ENCODE measurements at places on chromosomes 5 and 9.

GRCh38 chr5:94711785-94712184, 93.3 kb downstream of the SLF1 start:
- no peak for DNase-seq

GRCh38 chr9:96495341-96495740, 45.4 kb downstream of the HABP4 start:
- no peak for DNase-seq

GRCh38 chr5:93622240-93622885, 39.3 kb downstream of the NR2F1 start:
- DNase-seq: peak; percentile 21

DNA sequence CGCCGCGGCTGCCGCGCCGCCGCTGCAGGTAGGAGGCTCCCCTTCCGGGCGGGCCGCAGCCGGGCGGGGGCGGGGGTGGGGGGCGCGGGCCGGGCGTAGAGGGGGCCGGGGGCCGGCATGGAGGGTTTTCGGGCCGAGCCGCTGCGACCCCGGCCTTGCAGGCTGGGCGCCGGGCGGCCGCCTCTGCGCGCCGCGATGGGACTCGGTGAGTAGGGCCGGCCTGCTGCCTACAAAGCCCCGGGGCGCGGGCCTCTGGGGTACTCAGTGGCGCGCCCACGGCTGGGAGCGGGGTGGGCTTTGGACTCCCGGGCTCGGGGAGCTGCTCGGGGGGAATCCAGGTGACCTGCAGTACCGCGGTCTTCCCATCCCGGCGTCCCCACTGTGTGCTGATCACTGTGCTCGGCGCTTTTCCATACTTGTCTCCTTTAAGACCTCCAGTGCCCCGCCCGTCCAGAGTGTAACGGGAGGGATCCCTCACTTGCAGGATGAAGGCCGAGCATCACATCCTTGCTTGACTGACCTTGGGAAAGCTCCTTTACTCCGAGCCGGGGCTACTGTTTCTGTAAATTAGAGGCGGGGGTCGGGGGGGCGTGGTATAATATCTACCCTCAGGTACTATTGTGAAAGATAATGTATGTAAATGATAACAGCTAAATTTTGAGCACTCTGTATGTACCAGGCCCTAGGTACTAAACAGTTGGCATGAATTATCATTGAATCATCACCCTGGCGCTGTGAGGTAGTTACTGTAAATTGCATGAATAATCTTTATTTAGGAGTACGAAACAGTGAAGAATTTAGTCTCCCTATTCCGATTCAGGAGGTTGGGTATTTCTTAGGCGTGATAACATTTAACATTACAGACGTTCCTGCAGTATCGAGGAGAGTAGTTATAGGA, 672 bp downstream of the MSANTD3 start:
- peak; percentile 36 for DNase-seq

- no peak for DNase-seq
These were observed 2.6 kb downstream of the C9orf40 start for GRCh38 chr9:74949859-74950855.

Data from suppressor macrophage (primary cell).